GM12892 (cell line): ENCODE measurements at places on chromosomes 16 and 17.

GRCh38 chr17:80970044-80970761 is 21.4 kb upstream of the CHMP6 start:
- DNase-seq, result peak; percentile 84

DNA sequence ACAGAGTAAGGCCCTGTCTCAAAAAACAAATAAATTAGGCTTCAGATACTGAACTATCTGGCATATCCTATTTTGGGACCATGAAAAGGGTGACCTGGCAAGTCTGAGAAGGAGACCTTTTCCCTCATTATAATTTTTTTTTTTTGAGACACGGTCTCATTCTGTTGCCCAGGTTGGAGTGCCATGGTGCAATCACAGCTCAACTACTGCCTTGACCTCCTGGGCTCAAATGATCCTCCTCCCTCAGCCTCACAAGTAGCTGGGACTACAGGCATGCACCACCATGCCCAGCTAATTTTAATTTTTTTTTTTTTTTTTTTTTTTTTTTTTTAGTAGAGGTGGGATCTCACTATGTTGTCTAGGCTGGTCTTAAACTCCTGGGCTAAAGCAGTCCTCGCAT is 37.3 kb downstream of the PLCG2 start:
- no peak for DNase-seq

- no peak for DNase-seq
Measured at GRCh38 chr16:31501966-31502348, 6.2 kb downstream of the RUSF1 start.

DNA sequence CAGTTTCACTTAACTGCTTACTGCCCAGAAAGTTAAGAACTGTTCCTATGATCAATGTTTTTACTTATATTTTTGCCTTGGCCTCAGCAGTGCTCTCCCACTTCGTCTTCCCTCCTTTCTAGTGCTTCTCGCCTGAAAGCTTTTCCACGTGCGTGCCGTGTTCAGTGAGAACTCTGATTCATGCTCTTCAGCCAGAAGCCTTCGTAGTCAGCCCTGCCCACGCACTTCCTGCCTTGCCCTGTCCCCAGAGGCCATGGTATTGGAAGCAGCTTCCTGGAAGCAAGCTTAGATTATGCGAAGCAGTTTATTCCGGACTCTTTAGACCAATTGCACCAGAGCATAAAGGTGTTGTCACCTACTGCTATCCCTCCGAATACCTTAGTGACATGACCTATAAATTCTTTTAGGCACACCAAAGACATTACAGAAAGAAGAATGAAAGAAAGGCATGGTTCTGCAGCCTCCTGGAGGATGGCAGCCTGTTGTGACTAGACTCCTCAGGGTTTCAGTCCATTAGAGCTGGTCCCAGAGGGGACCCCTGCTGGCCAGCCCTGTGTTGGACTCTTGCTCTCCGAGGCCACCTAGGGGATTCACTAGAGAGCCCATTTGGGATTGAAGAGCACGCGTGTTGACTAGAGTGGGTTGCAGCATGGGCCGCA is 105.2 kb downstream of the RPTOR start:
- no peak for DNase-seq

GRCh38 chr17:72151565-72152386 is 31.0 kb downstream of the SOX9 start:
- DNase-seq, result no peak

DNA sequence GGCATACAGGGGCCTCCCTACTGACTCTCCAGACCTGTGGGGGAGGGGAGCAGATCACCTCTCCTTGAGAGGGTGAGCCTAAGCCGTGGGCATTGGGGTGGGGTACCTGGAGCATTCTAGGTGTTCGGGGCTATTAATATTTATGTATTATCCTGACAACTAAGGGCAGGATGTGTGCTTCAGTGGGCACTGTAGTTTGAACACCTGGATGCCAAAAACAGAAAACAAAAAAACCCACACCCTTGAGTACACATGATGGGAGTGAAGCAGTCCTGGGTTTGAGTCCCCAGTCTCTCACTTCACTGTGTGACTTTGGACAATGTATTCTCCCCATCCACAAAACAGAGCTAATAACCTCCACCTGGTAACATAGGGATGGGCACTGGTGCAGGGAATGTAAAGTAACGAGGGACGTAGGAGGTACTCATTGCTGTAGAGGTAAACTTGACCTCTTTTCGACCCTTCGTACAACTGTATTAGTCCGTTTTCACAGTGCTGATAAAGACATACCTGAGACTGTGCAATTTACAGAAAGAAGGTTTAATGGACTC is 257.8 kb downstream of the CPPED1 start:
- no peak for DNase-seq

- DNase-seq, result no peak
Measured at GRCh38 chr16:89060207-89060794, 33.4 kb upstream of the ACSF3 start.

- no peak for DNase-seq
Measured at GRCh38 chr16:52755396-52755795, 208.5 kb upstream of the TOX3 start.

DNA sequence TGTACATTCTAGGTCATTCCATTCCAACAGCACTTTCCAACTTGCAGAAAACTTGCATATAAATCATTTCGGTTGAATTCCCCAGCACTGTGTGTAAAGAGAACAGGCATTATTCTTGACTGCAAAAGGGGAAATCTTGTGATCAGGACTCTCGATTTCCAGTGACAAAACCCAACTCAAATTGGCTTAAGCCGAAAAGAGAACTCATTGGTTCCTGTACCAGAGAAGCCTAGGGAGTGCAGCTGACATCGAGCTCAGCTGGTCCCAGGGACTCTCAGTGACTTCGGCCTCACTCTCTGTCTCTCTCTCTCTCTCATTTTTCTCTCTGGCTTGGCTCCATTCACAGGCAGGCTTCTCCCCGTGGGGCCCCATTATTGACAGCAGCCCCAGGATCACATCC is 30.7 kb downstream of the CD300LF start:
- no peak for DNase-seq

DNA sequence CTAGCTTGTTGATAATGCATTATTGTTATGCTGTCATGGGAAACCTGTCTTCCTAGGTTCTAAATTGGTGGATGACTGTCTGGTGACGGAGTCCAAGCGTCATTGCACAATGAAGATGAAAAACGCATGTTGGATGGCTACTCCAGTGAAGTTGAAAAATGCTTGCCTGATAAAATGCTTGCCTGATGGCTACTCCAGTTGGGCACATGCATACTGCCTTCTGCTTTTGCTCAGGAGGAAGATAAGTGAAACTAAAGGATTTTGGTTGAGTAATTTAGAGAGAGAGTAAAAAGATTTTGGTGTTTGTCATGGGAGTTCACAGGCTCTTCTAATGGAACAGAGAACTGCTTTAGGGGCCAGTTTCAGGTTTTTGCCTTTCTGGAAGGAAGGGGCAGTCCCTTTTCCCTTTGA is 118.6 kb downstream of the PRKCA start:
- no peak for DNase-seq

DNA sequence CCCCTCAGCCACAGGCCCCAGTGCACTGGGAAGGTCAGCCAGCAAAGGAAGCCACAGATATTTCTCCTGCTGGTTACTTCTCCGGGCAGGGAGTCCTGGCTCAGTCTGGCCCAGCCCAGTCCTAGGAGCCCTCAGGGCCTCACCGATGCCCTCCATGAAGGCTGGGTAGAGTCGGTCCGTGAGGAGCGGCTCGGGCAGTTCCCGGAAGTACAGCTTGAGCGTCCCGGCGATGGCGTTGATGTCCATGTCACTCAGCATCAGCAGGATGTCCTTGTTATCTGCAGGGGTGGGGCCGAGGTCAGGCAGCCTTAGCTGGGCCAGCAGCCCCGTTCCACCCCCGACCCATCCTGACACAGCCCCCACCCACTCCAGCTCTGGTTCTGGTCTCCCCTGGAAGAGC is 13.7 kb downstream of the TIMM22 start:
- DNase-seq, result no peak

- no peak for DNase-seq
Measured at GRCh38 chr17:55281649-55282378, 17.1 kb downstream of the HLF start.

DNA sequence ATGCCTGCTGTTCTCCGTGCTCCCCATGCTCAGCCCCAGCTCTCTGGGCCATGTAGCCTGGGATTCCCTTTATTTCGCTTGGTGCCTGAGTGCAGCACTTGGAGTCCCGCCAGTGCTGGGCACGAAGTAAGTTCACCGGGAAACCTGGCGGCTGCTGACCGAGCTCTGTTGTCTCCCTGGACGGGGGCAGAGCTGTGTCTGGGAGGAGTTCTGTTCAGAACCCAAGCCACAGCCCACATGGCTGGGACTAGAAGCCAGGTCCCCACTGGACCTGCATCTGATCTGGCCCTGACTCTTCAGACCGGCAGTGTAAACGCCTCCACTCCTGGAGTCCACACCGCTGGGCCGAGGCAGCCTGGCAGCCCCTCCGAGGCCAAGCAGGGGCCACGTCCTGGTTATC is 37.5 kb upstream of the CIBAR2 start:
- DNase-seq, result no peak

- DNase-seq, result no peak
Measured at GRCh38 chr17:75340631-75341030, 51.4 kb upstream of the SLC25A19 start.

GRCh38 chr17:52482271-52482670 is 323.8 kb upstream of the CA10 start:
- no peak for DNase-seq

- no peak for DNase-seq
Measured at GRCh38 chr17:63623786-63624530, 1.7 kb downstream of the MAP3K3 start.

GRCh38 chr16:84909476-84910085 is 89.8 kb downstream of the CRISPLD2 start:
- no peak for DNase-seq

DNA sequence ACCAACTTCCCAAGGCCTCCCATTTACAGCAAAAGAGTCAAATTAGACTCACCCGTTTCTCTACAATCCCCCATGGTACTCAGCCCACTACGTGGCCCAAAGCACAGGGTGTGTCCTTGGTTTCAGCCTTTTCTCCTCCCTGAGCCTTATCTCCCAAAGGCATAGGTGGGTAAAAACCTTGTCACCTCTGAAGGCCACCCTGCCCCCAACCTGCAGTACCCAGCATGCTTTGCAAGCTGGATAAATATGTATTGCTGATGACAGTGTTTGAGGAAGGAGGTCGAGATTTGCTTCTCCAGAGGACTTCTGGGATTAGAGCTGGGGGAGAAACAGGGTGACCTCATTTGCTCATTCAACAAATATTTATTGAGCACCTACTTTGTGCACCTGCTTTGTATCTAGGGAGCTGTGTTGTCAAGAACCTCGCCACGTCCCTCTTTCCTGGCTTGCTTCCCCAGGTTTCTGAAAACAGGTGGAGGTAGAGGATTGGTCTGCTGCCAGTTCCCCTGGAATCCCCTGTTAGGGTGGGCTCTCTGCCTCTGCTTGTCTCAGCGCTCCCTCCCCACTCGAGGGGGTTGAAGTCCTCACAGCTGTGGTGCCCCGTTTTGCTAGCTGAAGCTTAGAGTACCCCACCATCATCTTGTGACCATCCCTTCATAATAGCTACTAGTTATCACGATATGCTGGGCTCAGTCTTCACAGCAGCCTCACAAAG is 3.0 kb downstream of the LASP1 start:
- DNase-seq, result no peak

GRCh38 chr17:15154618-15155017 is 110.5 kb downstream of the PMP22 start:
- DNase-seq, result no peak

GRCh38 chr17:40086150-40087044 is 14.0 kb downstream of the NR1D1 start:
- peak; percentile 80 for DNase-seq

GRCh38 chr17:16521070-16521727 is 29.2 kb upstream of the LRRC75A start:
- DNase-seq, result peak; percentile 62

- no peak for DNase-seq
Measured at GRCh38 chr17:50188921-50189549, 12.4 kb downstream of the COL1A1 start.

GRCh38 chr17:39966771-39967170 is 4.0 kb downstream of the GSDMA start:
- DNase-seq, result no peak

- no peak for DNase-seq
Measured at GRCh38 chr17:49364119-49364518, 2.1 kb upstream of the ZNF652 start.

- no peak for DNase-seq
Measured at GRCh38 chr17:19534562-19535149, 1.0 kb downstream of the SLC47A1 start.

DNA sequence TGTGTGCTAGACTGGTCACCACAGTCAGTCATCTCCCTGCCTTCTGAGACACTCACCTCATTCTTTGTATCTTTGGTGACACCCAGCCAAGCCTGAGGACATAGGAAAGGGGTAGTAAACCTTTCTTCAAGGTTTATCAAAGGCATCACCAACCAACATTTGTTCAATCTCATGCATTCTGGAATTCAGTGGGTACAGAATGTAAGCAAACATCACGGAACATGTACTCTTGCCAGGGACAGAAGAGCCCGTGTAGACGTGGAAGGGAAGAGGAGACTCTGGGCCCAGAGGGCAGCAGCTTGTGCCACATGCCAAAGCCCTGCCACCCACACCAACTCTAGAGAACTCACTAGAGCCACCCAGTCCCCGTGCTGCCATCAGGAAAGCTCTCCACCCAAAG is 4.4 kb downstream of the CACNG4 start:
- no peak for DNase-seq

- DNase-seq, result no peak
Measured at GRCh38 chr16:48232493-48233040, 11.5 kb upstream of the LONP2 start.

DNA sequence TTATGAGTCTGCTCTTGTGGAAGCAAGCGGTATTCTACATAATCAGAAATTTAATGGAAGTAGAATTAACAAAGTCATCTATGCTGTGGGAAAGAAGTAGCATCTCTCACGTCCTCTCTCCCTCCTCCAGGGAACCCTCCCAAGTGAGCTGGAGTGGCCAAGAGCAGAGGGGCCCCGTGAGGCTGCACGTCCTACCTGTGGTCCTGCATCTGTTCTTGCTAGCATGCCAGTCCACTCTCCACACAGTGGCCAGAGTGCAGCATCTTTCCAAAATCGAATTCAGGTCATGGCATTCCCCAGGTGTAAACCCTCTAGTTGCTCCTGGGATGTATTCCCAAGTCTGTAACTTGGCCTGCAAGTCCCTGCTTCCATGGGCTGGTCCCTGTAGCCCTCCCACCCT is 10.1 kb downstream of the KIAA0513 start:
- no peak for DNase-seq

GRCh38 chr17:72206376-72206775 is 85.6 kb downstream of the SOX9 start:
- DNase-seq, result no peak

- DNase-seq, result no peak
Measured at GRCh38 chr16:85384833-85385462, 228.2 kb upstream of the GSE1 start.

DNA sequence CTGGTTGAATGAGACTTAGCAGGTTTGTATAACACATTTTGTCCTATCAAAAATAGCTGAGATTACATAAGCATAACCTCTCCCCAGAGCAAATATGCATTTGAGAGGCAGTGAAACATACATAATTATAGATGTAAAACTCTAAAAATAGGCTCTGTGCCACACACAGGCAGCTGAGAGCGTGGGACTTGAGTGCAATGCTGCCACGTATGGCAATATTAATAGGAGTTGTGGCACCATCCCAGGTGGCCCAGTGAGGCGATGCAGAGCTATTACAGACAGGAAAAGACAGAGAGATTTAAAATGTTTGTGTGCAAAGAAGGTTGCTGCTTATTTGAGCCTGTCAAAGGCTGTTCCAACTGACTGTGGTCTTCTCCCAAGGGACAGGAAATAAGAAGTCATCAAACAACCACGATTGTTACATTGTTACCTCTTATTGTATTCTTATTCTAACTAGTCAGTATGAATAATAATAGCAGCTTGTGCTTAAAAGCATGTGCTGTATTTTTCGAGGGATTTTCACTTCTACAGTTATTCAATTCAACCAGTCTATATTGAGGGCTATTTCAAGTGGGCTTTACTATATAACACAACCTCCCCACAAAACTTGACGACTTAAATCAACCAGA is 116.5 kb downstream of the SALL1 start:
- DNase-seq, result no peak
